ENCODE measurements at places on chromosomes 6 and 20.

DNA sequence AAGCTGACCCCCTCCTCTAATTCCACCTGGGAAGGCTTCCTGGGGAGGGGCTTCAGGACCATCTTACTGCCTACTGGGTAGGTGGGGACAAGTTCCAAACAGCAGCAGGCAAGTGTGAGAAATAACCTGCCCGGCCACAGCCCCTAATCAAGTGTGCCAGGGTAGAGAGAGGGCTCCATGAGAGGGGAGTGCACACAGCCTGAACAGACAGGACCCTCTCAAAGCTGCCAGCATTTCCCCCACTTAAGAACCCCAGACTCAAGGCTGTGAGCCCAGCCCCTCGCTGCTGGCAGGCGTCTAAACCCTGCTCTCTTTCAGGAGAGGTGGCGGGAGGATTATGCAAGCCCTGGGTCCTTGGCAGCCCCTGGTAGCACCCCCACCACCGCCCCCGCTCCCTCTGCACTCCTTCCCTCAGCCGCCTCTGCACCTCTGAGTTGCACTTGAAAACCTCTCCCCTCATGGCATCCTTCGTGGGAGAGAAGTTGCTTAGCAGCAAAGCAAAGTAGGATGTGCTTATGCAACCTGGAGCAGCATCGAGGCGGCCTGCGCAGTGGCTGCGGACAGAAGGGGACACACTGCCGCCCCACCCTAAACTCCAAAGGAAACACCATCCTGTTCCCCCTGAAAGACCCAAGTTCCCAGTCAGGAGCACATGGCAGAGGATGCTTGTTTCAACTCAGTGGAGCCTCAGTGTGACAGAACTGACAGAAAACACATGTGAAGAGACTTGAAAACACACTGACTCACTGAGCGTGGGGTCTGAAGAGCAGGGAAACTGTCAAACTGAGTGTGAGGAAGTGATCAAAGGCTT lies 10.5 kb downstream of the DDRGK1 start:
- no peak for DNase-seq

DNA sequence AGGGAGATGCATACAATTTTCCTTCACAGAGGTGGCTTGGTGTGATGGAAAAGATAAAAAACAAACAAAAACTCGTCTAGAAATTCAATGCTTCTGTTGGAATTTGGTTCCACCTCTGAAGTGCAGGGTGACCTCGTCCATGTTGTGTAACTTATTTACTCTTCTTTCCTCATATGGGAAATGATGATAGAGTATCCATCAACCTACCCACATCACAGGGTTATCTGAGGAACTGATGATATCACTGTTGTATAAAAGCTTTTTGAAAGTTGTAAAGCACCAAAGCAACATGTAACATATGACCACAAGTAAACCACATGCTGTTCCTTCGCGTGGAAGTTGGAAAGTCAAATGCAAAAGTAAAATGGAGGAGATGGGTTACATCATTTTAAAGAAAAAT lies 212.0 kb upstream of the SGK1 start:
- DNase-seq = no peak

- no peak for DNase-seq
These were observed 33.3 kb downstream of the ZC3H12D start for GRCh38 chr6:149451376-149452036.

- peak; percentile 49 for DNase-seq
These were observed 165.6 kb downstream of the TRIM27 start for GRCh38 chr6:28758046-28758817.

Measured in NCI-H774 (cell line).